Fibroblast of lung (primary cell): ENCODE measurements at places on chromosomes 2 and 18. TPM values are rescaled to one million over a fixed set of nuclear protein-coding genes. Genes with fewer than 3 reads are reported as not detected.

GRCh38 chr18:67410075-67411070, 106.1 kb downstream of the DSEL start:
- peak; percentile 60 for DNase-seq

- DNase-seq = peak; percentile 82
Observed at GRCh38 chr2:119749477-119750012, 10.2 kb upstream of the PTPN4 start.

LHCGR gene
- total RNA-seq = not detected in 2 replicates

DNA sequence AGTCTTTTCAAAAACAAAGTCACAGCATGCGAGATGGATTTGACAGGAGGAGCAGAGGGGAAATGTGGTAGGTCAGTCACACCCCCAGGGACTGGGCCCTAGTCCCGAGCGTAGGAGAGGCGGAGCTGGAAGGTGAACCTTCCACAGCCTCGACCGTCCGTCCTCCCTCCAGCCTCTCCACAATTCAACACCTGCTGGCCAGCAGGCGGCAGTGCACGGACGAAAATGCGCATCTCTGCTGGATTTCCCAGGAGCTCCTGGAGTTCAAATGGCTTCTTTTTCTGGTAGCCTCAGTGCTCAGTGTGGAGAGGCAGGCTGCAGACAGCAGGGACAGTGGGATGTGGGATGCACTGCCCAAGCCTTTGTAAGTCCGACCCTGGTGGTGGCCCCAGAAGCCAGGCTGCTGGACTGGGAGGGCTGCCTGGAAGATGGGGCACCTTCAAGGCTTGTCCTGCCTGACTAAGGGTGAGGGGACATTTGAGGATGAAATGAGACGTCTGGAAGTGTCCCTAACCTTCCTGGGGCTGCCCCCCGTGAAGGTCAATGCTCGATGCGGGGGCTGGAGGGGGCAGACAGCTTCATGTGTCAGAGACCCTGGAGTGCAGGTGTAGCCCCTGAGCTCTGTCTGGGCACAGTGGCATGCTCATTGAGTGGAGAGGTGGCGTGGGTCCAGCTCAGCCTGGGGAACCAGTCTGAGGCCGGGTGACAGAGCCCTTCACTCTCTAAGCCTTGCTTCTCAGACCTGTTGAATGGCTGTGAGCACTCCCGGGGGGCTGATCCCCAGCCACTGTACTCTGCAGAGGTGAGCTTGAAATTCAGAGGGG, 189.5 kb downstream of the TFCP2L1 start:
- DNase-seq = peak; percentile 67
